CD8-positive, alpha-beta memory T cell (primary cell): ENCODE measurements at places on chromosomes 6 and 20.

DNA sequence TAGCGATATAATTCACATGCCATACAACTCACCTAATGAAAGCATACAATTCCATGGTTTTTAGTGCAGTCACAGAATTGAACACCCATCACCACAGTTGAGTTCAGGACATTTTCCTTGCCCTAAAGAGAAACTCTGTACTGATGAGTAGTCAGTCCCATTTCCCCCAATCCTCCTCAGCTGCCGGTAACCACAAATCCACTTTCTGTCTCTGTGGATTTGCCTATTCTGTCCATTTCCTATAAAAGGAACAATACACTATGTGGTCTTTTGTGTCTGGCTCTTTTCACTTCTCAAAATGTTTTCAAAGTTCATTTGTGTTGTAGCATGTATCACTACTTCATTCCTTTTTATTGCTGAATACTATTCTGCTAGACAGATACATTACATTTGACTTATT, 67.9 kb upstream of the TGM3 start:
- no peak for DNase-seq

GRCh38 chr20:3105256-3106137, 21.0 kb upstream of the AVP start:
- DNase-seq, result no peak

DNA sequence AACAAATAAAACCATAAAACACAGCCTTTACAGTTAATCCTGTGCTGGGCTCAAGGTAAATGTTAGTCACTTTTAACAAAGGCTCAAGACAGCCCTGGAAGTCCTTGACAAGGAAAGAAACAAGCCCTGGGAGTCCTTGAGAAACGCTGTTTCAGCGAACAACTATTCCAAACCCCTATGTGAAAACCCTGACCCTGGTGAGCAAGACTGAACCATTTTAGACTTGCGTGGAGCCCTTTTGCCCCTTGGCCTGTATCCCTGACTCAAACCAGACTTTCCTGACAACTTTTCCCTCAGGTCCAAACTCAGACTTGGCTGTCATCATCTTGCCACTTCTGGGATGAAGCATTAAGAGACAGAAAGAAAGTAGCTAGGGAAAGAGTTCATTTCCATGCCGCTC, 180.4 kb downstream of the AIG1 start:
- DNase-seq, result no peak

DNA sequence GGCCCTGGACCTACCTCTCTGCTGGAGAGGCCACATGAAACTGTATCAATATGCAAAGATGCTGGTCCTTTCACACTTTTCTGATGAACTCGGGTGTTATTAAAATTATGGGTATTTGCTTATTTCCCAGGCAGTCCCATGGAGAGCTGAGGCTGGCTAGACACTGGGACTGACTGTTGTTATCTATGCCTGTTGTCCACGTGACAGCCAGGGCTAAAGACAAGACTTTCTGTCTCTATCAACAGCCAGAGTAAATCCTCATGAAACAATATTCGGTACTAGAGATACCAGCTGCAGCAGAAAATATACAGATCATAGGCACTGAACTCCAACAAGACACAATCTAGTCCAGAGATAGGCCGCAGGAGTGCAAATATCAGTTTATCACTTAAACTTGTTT, 236.4 kb downstream of the FOXA2 start:
- DNase-seq, result no peak

DNA sequence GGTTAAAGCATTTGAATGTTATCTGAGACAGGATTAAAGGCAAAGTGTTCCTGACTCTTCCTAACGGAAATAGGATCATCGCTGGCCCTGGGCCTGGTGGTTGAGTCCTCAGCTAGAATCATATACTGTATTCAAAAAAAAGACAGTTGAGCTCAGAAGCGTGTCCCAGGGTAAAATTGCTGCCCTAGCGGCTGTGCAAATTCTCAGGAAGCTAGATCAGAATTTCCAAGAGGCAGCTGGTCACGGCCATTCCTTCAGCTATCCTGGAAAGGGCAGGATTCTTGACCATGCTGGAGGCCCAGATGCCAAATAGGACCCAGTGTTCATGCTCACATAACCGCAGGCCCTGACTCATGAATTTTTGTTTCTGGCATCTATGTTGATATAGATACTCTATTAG, 67.4 kb downstream of the STMND1 start:
- DNase-seq, result no peak

- no peak for DNase-seq
These were observed 61.6 kb downstream of the PHACTR3 start for GRCh38 chr20:59665656-59666555.

DNA sequence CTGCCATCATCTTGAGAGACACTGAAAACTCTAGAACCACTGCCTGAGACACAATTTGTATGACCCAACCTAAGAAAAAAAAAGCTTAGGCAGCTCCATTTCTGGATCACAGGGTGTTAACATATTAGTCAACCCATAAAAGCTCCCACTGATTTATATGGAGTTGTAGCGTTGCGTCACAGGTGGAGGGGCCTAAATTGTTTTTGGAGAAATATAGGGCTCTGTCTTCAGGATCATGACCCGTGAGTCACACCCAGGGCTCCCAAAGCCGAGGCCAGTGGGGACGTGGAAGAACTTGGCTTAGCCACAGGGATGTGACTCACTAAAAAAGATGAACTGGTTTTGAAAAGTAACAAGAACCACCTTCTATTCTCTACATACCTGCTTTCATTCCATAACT, 116.5 kb upstream of the BMP2 start:
- DNase-seq, result no peak

GRCh38 chr20:41133709-41134361, 3.5 kb upstream of the PLCG1 start:
- DNase-seq, result peak; percentile 56

- DNase-seq, result no peak
These were observed 162.3 kb upstream of the FBXL4 start for GRCh38 chr6:99110029-99110428.

- DNase-seq, result no peak
These were observed 9.2 kb upstream of the DSP start for GRCh38 chr6:7532232-7532631.

DNA sequence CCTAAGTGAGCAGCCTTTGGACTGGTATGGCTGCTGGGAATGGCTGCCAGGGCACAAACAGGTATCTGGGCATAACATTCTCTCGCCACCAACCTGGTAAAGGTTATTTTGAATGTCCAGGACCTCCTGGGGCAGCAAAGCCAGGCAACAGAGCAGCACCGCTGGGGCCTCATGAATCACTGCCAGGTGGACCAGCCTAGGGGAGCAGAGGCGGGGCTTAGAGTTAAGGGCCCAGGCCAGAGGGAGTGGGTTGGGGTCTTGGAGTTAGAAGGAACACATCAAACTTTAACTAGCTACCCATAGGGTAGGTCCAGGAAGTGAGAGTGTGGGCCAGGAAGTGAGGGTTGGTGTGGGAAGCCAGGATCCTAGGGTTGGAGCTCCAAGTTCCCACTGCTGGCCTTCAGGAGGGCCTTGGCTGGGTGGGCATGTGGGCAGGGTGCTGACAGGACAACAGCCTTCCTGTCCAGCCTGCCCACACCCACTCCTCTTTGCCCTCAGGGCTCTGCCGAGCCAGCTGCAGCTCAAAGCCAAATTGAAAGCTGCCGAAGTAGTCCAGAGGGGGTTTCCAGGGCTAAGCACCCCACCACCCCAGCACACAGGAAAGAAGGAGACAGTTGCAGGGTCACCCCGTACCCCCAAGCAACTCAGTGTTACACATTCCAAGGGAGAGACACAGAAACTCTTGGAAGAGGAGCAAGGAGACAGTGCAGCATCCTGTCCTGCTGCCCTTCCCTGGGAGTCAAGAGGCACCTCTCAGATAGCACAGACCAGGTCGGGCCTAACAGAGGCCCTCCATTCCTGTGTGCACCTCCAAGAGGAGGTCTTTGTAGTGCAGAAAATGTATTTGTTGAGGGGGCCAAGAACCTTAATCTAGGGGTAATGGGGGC, 2.6 kb downstream of the NFKBIE start:
- no peak for DNase-seq

DNA sequence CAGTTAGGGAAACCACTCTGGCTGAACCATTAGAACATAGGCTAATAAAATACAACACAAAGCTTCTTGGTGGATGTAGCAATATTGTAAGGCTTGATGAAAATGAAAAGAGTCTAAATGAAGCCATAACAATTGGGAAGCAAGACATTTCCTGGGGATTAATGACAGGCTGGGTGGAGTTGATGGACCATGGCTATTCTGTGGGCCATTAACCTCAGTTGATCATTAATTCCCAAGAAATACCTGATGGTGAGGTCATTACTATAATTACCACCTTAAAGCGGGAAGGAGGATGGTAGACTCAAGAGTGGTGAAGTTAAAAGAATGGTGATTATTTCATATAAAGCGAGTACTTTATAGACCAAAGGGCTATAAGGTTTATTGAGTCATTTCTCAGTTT, 455.8 kb upstream of the MAP3K7 start:
- no peak for DNase-seq

DNA sequence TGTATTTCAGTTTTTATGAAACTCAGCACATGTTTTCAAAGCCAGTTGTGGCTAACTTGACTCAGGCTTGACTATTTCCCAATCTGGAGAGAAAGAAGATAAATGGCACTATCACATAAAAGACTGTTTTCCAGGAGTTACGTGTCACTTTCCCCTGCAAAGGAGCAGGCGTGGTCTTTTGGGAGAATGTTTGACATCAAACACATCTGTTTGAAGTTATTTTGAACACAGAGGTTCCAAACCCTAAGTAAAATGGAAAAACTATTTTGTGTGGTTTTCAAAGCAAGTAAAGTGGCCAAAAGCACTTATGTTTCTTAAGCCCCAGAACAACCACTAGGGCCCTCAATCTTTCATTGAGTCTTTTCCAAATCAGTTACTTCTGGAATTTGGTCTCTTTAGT, 89.7 kb downstream of the FOXF2 start:
- no peak for DNase-seq

DNA sequence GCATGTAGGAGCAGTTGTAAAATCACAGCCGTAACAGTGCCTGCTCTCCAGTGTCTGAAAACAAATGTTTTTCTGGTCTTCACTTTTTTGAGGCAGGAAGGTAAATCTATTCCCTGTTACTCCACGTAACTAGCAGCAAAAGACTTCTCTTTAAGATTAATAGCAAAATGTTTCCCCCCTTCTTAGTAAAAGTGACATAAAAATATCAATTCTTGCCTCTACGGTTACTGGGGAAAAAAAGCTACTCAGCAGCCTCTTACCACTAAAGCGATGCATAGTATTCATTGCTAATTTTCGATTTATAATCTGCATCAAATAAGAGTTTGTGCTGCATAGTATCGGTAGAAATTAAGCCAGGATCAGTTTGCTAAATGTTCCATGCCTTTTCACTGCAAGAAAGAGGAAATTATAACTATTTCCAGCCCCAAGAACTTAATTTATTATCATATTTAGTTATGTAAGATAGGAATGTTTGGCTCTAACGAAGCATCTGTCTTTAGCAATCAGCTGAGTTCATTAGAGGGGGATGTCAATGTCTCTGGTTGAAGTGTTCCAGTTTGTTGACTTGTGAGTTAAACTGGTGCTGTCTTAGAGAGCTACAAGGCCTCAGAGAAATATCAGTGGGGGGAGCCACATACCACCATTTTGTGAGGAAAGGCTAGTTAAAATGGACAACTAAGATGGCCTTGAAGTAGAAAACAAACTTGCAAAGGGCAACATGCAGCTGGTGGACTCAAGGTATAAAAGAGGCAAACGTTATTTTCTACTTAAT, 617 bp upstream of the TSPYL1 start:
- peak; percentile 26 for DNase-seq

DNA sequence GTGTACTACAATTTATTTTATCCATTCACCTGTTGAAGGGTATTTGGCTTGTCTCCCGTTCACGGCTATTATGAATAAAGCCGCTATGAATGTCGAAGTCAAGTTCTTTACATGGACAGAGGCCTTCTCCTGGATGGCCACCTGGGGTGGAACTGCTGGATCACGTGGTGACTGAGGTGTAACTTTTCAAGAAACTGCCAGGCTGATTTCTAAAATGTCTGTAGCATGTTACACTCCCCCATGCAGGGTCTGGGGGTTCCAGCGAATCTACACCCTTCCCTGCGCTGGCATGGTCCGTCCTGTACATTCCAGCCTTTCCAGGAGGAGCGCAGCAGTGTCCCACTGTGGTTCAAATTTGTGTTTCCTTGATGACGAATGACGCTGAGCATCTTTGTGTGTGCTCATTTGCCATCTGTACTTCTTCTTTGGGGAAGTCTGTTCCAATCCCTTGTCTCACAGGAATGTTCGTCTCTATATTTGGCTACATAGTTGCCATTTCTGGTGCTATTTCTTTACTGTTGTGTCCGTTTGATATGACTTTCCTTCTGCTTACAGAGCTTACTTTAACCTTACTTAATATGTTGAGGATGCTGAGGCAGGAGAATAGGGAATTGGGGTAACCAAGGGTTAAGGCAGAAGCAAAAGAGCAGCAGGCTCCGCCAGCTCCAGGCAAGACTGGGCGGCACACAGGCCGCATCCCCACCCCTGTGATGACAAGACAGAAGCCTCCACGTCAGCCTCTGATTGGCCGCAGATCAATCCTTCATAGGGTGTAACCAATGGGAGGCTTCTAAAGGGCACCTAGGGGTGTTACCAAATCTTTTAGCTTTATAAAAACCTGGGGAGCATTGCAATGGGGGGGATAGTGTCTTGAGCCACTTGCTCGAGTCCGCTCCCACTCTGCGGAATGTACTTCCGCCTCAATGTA, 106.6 kb downstream of the TAF4 start:
- DNase-seq, result no peak

- no peak for DNase-seq
These were observed 236.4 kb downstream of the NFATC2 start for GRCh38 chr20:51306081-51306480.
